KBM-7 (cell line): ENCODE measurements at places on chromosomes 13 and 19.

DNA sequence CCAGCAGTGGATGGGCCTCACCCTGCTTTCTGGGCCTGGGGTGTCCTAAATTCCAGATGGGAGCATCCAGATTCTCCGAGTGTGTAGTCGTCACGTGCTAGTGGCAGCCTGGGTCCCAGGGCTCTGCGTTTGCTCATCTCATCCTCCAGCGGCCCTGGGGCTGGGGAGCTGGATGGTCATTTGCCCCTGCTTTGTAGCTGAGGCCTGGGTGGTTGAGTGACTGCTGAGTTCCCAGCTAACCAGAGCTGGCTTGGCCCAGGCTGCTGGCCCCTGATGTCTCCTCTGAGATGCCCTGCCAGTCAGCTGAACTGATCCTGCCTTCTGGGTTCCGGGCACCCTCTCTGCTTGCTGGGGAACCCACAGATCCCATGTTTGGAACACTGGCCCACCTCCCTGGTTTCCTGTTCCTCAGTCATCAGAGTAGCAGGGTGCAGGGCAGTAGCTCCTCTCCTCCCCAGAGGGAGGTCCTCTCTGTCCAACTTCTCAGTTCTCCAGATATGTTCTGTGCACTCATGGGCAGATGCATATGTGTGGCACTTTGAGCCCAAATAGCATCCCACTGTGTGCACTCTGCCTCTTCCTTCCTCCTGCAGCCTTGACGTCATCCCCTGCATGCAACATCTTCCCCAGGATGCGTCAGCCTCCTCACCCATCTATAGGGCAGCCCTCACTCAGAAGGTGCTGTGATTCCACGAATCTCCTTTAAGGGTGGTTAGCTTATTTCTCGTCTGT is 22.4 kb upstream of the CRTC1 start:
- no peak for DNase-seq

GRCh38 chr19:2582984-2583956 is 107.3 kb downstream of the GADD45B start:
- no peak for DNase-seq

DNA sequence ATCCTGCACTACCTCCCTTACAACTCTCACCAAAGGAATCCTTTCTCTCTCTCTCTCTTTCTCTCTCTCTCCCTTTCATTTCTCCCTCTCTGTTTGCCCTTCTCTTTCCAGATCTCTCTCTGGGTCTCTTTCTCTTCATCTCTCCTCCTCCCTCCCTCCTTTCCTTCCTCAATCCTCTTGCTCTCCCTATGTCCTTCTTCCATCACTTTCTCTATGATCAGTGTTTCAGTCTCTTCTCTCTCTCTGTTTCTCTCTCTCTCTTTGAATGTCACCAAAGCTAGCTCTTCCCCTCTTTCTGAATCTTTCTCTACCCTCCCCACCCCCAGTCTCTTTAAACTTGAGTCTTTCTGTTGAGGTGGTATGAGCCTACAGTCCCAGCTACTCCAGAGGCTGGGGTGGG is 19.8 kb upstream of the KLK4 start:
- no peak for DNase-seq

DNA sequence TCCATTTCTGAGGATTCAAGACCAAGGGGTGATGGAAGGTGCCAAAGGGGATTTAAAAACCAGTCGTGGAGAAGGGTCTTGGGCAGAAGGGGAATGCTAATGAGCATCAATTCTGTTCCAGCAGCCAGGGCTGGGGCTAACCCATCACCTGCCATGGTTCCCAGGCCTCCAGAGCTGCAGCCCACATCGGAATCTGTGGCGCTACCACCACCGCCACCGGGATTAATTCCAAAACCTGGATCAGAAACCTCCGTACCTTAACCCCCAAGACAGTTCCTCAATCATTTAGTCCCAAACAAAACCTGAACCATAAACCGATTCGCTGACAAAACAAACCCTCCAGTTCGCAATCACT is 583 bp downstream of the ZNF615 start:
- DNase-seq, result no peak

GRCh38 chr19:56261145-56261544 is 11.4 kb upstream of the EDDM13 start:
- DNase-seq, result no peak

DNA sequence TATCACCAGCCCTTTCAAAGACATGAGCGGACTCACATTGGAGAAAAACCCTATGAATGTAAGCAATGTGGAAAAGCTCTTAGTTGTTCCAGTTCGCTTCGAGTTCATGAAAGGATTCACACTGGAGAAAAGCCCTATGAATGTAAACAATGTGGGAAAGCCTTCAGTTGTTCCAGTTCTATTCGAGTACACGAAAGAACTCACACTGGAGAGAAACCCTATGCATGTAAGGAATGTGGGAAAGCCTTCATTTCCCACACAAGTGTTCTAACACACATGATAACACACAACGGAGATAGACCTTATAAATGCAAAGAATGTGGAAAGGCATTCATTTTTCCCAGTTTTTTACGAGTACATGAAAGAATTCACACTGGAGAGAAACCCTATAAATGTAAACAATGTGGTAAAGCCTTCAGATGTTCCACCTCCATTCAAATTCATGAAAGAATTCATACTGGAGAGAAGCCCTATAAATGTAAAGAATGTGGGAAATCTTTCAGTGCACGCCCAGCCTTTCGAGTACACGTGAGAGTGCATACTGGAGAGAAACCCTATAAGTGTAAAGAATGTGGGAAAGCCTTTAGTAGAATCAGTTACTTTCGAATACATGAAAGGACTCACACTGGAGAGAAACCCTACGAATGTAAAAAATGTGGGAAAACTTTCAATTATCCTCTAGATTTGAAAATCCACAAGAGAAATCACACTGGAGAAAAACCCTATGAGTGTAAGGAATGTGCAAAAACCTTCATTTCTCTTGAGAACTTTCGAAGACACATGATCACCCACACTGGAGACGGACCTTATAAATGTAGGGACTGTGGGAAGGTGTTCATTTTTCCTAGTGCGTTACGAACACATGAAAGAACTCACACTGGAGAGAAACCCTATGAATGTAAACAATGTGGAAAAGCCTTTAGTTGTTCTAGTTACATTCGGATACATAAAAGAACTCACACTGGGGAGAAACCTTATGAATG is 17.6 kb downstream of the ZNF791 start:
- DNase-seq, result peak; percentile 26

DNA sequence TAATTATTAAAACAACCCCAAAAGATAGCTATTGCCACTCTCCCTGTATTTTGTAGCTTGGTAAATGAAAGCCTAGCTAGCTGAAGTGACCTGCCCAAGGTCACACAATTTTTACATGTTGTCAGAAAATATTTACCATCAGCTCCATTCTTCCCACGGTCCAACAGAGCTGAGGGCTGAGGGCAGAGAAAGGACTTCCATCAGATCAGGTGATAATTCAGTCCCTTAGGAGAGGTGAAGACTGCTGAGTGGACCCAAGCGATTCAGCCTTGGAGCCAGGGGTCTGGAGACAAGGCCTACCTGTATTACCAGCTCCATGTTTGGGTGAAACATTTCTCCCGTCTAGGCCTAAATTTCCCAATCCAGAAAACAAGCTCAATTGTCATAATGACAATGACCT is 149.5 kb upstream of the TSHZ3 start:
- no peak for DNase-seq

- DNase-seq, result no peak
These were observed 478.4 kb downstream of the FOXO1 start for GRCh38 chr13:40187841-40188591.

GRCh38 chr13:39684531-39685137 is 29.2 kb downstream of the COG6 start:
- DNase-seq, result peak; percentile 29

DNA sequence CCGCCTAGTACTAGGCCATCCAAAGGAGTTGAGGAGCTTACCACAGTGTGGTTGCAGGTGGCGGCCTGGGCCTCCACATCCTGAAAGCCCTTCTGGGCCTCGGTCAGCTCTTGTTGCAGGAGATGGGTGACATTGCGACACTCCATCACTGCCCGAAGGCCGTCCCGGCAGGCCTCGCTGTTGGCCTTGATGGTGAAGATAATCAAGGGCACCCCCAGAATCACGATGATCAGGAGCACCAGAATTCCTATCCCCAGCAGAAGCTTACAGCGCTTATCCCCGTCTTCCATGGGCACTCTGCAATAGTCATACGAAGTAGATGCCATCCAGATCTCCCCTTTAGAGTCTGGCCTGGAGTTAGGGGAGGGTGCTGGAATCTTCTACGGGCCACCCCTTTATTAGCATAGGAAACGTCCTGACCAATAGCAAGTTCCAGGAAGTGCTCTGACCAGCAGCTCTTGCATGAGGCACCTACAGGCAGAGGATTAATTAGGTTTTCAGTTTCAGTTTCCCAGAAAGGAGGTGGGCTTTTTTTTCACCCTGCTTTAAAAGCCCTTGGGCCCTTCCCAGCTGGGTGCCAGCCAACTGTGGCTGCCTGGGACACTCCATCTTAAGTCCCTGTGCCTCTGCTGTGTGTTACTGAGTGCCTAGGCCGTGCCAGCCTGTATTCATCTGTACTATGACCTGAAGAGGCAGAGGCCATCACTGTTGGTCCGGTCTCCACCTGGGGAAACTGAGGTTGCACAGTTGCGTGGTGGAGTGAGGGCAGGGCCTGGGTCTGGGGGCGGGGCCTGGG is at the start of gene BST2:
Gene BST2, minus strand, starts transcription at position 381 of the 796 bp plus-strand sequence. Its CDS starts 55 bp downstream, at position 326.
- DNase-seq, result peak; percentile 87

GRCh38 chr19:41936416-41936850 is 8.2 kb upstream of the ERFL start:
- no peak for DNase-seq

GRCh38 chr13:73742982-73743381 is 391.2 kb downstream of the KLF12 start:
- DNase-seq, result no peak

GRCh38 chr19:50792272-50793250 is 2.3 kb downstream of the ACP4 start:
- DNase-seq, result no peak

- no peak for DNase-seq
These were observed 140.5 kb downstream of the KLF12 start for GRCh38 chr13:73993661-73994060.

GRCh38 chr13:80259159-80259558 is 81.8 kb downstream of the SPRY2 start:
- no peak for DNase-seq

- DNase-seq, result no peak
These were observed 21.4 kb downstream of the PABPC3 start for GRCh38 chr13:25117312-25117711.

GRCh38 chr13:46475541-46475991 is 77.4 kb upstream of the LRCH1 start:
- DNase-seq, result no peak

GRCh38 chr19:4567584-4568071 is 8.1 kb upstream of the SEMA6B start:
- DNase-seq, result peak; percentile 70

- peak; percentile 43 for DNase-seq
These were observed 27.0 kb upstream of the MIER2 start for GRCh38 chr19:371501-372168.

- DNase-seq, result no peak
These were observed 39.5 kb upstream of the HOMER3 start for GRCh38 chr19:18980432-18981020.

DNA sequence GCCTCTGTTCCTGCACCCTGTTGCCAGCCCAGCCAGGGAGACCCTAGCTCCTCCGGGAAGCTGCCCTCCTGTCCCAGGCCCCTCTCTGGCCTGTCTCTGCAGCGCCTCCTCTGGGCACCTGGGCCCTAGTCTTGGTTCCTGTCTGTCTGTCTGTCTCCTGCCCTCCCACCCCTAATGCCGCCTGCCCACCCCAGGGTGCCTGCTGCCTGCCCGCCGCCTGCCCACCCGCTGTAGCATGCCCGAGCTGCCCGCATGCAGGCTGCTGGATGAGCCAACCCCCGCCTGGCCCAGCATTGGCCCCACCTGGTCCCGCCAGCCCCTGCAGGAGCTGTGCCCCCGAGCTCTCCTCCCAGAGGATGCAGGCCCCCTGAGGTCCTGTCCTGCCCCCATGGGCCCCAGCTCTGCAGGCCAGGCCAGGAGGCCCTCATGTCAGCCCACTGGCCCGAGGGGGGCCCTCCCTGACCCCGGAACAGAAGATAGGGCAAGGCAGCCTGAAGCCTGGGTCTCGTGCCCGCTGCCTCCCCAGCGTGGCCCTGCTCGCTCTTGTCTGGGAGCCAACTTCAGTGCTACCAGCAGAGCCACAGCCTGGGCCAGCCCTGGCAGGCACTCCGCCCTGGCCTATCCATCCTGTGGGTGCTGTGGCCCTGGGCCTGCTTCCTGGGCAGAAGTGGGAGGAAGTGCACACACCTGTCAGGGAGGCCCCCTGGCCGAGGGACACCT is 5.2 kb downstream of the MAP2K7 start:
- no peak for DNase-seq

- DNase-seq, result no peak
These were observed 36.4 kb downstream of the EPS15L1 start for GRCh38 chr19:16435238-16435917.

DNA sequence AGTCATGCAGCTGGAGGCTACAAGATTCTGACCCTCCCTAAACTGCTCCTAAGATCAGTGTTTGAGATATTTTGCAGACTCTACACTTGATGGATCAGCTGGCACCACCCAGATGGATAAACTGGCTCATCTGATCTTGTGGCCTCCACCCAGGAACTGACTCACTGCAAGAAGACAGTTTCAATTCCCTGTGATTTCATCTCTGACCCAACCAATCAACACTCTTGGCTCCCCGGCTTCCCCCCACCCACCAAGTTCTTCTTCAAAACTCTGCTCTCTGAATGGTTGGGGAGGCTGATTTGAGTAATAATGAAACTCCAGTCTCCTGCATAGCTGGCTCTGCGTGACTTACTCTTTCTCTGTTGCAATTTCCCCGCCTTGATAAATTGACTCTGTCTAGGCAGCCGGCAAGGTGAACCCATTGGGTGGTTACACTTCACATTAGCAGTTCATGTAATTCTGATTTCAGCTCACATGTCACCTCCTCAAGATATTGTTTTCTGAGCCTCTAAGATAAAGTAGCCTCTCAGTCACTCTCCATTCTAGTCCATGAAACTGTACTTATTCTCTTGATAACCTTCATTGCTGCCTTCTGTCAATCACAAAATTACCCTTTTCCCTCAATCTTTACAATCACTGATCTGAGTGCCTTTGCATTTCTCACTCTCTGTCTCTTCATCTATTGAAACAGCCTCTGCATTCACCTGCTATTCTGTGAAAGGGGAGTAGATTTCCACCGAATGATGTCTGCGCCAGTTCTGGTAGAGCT is 9.9 kb upstream of the FPR3 start:
- DNase-seq, result no peak

GRCh38 chr13:35699825-35700510 is 223.5 kb upstream of the MAB21L1 start:
- no peak for DNase-seq

GRCh38 chr19:29681422-29682235 is 16.4 kb downstream of the PLEKHF1 start:
- no peak for DNase-seq

- DNase-seq, result no peak
These were observed 2.2 kb upstream of the AMH start for GRCh38 chr19:2246801-2247361.

DNA sequence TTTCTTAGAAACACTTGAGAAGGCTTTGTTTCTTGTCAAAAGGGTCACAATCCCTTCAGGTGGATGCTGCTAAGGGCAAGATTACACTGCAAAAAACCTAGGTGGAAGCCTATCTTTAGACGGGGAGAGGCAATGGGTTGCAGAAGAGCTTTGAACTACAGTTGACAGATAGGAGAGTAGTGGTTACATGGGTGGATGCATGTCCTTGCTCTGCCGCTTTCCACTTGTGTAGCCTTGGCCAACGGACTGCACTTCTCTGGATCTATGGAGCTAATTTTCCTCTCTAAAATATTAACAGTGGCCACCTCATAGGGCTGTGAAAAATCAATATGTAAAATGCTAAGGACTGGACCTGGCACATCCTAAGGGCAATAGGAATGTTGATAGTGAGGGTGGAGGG is 980 bp downstream of the BCKDHA start:
- no peak for DNase-seq
